Upper lobe of left lung (tissue), 6 donors: ENCODE measurements at places on chromosomes 4 and X. TPM values are rescaled to one million over a fixed set of nuclear protein-coding genes. Genes with fewer than 3 reads are reported as not detected.

VCX3B gene
- not detected for total RNA-seq

HEPH gene
- 2.1 TPM for total RNA-seq

PDLIM5 gene
- total RNA-seq, result 89.7 TPM

GRCh38 chr4:108774809-108775530 lies 12.1 kb upstream of the ETNPPL start:
- no peak overlapping the region for H3K4me3 ChIP-seq
- DNase-seq, result peak; percentile 63
- H3K36me3 ChIP-seq, result no peaks in the 10 kb centered on the region

DNA sequence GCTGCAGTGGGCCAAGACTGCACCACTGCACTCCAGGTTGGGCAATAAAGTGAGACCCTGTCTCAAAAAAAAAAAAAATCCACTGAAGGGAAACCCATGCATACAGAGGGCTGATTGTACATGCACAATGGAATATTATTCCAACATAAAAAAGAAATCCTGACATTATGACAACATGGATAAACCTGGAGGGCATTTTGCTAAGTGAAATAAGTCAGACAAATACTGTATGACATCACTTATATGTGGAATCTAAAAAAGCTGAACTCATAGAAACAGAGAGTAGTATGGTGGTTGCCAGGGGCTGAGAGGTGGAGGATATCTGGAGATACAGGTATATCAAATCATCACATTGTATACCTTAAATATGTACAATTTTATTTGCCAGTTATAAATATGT lies 102.2 kb downstream of the PPEF1 start:
- H3K4me3 ChIP-seq, result no peak overlapping the region
- no peak overlapping the region for H3K27ac ChIP-seq
- no peak for DNase-seq
- H3K27me3 ChIP-seq, result no peaks in the 10 kb centered on the region
- H3K36me3 ChIP-seq, result no peaks in the 10 kb centered on the region

DNA sequence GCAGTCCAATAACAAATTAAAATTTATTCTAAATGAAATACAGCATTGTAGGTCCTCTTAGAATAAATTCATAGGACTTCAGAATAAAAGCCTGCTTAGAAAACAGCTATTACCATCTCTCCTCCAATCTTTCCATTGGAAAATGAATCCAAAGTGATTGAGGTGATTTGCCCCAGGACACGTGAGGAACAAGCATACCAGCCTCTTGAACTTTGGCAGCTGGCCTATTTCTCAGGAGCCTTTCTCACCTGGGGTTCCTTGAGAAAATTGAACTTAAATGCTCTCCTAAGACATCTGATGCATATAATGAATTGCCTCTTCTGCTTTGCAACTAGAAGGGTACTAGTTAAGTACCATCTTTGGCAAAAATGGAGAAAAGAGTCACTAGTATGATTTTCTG lies 13.5 kb downstream of the ARHGAP24 start:
- H3K27me3 ChIP-seq, result no peaks in the 10 kb centered on the region
- H3K4me1 ChIP-seq, result no peaks in the 10 kb centered on the region
- H3K4me3 ChIP-seq, result no peak overlapping the region
- H3K36me3 ChIP-seq, result no peaks in the 10 kb centered on the region
- no peak overlapping the region for H3K27ac ChIP-seq
- DNase-seq, result no peak

DNA sequence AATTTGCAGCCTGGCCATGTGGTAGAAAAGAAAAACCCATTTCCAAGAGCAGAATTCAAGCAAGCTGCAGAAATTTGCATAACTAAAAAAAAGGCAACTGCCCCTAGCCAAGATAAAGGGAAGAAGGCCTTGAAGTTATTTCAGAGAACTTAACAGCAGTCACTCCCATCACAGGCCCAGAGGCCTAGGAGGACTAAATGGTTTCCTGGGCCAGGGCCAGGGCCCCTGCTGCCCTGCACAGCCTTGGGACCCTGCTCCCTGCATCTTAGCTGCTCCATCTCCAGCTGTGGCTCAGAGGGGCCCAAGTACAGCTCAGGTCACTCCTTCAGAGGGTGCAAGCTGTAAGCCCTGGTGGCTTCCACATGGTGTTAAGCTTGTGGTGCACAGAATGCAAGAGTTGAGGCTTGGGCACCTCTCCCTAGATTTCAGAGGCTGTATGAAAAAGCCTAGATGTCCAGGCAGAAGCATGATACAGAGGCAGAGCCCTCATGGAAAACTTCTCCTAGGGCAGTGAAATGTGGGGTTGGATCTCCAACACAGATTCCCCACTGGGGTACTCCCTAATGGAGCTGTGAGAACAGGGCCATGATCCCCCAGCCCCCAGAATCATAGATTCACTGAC lies 6.7 kb upstream of the MID2 start:
- no peaks in the 10 kb centered on the region for H3K36me3 ChIP-seq
- H3K27ac ChIP-seq, result no peak overlapping the region
- DNase-seq, result no peak
- H3K27me3 ChIP-seq, result no peaks in the 10 kb centered on the region
- H3K4me1 ChIP-seq, result no peaks in the 10 kb centered on the region

DNA sequence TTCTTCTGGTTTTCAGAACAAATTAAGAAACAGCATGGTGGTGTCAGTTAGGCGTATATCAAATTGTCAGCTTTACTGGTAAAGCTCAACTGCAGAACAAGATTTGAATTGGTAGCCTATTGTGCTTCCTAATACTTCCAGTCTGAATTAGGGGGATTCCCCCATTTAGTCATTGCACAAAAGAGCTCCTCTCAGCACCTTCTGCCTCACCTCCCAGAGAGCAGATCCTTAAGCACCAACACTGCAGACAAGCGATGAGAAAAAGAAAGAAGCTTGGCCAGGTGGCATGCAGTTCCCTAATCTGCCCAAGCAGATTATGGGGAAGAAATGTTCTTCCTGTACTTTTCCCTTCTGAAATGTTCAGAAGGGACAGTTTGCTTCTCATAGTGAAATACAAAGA lies 9.2 kb downstream of the MAP9 start:
- H3K4me1 ChIP-seq, result no peaks in the 10 kb centered on the region
- no peaks in the 10 kb centered on the region for H3K27me3 ChIP-seq
- H3K27ac ChIP-seq, result no peak overlapping the region
- DNase-seq, result no peak

- no peak overlapping the region for H3K27ac ChIP-seq
- H3K27me3 ChIP-seq, result no peaks in the 10 kb centered on the region
- peaks cover 7% of the 10 kb centered on the region for H3K4me1 ChIP-seq
- no peaks in the 10 kb centered on the region for H3K36me3 ChIP-seq
- peak; percentile 80 for DNase-seq
Observed at GRCh38 chr4:1366371-1367229, 19.6 kb downstream of the UVSSA start.

DNA sequence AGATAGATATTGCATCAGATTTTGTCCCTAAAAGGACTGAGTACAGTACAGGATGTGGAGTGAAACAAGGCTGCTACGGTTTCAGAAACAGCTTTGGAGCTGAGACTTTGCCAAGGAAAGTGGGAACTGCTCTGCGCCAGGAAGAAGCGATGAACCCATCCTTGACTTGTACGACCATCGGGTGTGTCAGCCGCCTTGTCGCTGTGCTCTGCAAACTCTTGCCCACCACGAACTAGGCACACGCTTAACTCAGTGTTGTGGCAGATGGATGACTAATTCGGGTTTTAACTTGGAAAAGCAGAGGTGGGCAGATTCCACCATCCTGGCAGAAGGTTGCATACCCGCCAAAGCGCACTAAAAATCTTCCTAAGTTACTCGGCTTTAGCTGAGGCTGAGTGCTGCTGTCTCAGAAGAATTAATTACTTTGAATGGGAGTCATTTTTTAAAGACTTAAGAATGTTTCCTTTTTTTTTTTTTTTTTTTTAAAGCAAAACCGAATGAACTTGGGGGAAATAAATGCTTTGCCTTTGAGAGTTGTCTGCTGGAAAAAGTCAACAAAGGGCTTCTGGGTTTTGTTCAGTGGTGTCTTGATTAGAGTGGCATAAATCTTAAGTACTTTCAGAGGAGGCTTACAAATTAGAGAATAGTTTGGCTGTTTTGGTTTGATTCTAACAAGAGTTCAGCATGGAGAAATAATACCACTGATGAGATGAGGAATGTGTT lies 69.5 kb downstream of the SHROOM2 start:
- H3K36me3 ChIP-seq, result no peaks in the 10 kb centered on the region
- no peak overlapping the region for H3K4me3 ChIP-seq
- no peaks in the 10 kb centered on the region for H3K27me3 ChIP-seq
- no peak for DNase-seq

DNA sequence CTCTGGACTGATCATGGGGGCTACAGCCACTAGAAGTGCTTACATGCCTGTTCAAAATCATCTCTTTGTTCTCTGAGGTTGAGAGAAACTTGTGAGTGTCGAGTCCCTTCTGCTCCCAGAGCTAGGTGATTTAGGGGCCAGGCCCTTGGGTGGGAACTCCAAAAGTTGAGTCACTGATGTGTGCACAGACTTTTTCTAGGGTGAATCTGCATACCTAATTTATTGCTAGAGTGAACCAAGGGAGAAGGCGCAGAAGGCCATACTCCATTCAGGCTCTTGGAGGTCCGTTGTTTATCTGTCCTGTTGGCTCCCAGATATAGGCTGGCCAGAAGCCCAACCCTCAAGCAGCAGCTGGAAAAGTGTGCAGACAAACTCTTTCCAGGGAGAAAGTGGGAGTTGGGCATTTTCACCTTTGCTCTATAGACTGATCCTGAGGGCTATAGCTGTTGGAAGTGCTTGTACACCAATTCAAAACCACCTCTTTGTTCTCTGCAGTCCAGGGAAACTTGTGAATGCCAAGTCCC lies 80.8 kb upstream of the ARX start:
- H3K27me3 ChIP-seq, result no peaks in the 10 kb centered on the region
- no peak overlapping the region for H3K27ac ChIP-seq
- no peaks in the 10 kb centered on the region for H3K36me3 ChIP-seq
- DNase-seq, result no peak

GRCh38 chr4:110994781-110995180 lies 371.9 kb upstream of the PITX2 start:
- DNase-seq, result no peak
- no peak overlapping the region for H3K4me3 ChIP-seq
- H3K36me3 ChIP-seq, result no peaks in the 10 kb centered on the region
- no peak overlapping the region for H3K27ac ChIP-seq

GRCh38 chr4:62133977-62134376 lies 933.9 kb downstream of the ADGRL3 start:
- H3K27ac ChIP-seq, result no peak overlapping the region
- no peak overlapping the region for H3K4me3 ChIP-seq
- H3K27me3 ChIP-seq, result no peaks in the 10 kb centered on the region
- no peak for DNase-seq

- H3K4me3 ChIP-seq, result no peak overlapping the region
- DNase-seq, result no peak
- no peaks in the 10 kb centered on the region for H3K27me3 ChIP-seq
- no peaks in the 10 kb centered on the region for H3K4me1 ChIP-seq
Observed at GRCh38 chr4:176579226-176579625, 213.5 kb downstream of the VEGFC start.

- no peaks in the 10 kb centered on the region for H3K27me3 ChIP-seq
- no peak overlapping the region for H3K4me3 ChIP-seq
- no peaks in the 10 kb centered on the region for H3K4me1 ChIP-seq
- no peaks in the 10 kb centered on the region for H3K36me3 ChIP-seq
Observed at GRCh38 chrX:133726642-133727041, 258.8 kb downstream of the GPC3 start.

GRCh38 chr4:150569998-150570535 lies 11.9 kb upstream of the MAB21L2 start:
- H3K27me3 ChIP-seq, result no peaks in the 10 kb centered on the region
- H3K36me3 ChIP-seq, result no peaks in the 10 kb centered on the region
- H3K27ac ChIP-seq, result no peak overlapping the region
- H3K4me1 ChIP-seq, result no peaks in the 10 kb centered on the region
- DNase-seq, result no peak

GRCh38 chrX:150564838-150565237 lies 3.6 kb upstream of the MTM1 start:
- H3K4me3 ChIP-seq, result no peak overlapping the region
- H3K27ac ChIP-seq, result no peak overlapping the region
- H3K36me3 ChIP-seq, result no peaks in the 10 kb centered on the region
- peaks cover 2% of the 10 kb centered on the region for H3K4me1 ChIP-seq
- H3K27me3 ChIP-seq, result no peaks in the 10 kb centered on the region

DNA sequence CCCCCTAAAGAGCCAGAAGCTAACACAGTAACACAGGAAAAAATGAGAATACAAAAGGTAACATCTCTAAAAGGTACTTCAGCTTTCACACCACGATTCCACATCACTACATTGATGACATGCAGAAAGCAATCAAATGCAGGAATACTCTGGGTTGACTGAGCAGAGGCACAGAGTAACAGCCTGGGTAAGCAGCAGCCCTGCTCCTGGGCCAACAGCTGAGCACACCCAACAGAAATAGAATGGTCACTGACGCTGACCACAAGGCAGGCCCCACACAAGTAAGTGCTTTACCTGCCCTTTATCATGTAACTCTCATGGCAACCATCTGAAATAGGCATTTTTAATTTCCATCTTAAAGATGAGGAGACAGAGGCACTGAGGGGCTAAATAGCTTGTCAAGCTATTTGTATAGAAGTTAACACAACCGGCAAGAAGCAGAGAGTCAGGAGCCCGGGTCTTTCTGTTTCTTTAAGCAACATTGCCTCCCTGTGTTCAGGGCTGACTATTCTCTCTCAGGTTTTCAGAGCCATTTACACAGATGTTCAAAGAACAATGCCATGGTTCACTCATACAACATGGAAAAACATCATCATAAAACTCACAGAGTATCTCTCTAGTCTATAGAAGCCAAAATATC lies 168.9 kb downstream of the ZNF674 start:
- no peaks in the 10 kb centered on the region for H3K36me3 ChIP-seq
- H3K27ac ChIP-seq, result no peak overlapping the region
- no peak overlapping the region for H3K4me3 ChIP-seq
- no peaks in the 10 kb centered on the region for H3K27me3 ChIP-seq

DNA sequence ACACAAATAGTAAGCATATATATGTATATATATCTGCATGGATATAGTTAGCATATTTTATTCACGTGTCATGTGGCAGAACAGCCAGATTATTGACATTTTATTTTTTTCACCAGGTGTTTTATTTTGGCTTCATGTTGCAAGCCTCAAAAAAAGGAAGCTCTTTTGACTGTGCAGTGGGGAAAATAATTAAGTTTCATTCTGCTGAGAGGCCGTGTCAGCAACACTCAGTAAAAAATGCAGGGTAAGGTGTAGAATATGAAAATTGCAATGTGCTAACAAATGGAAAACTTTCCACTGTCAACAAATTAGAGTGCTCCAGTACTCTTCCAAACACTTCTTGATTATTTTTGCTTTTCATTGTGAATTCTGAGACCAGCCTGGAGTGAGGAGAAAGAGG lies 511.5 kb downstream of the GLUD2 start:
- H3K4me3 ChIP-seq, result no peak overlapping the region
- H3K27ac ChIP-seq, result no peak overlapping the region
- no peak for DNase-seq
- H3K4me1 ChIP-seq, result no peaks in the 10 kb centered on the region
- no peaks in the 10 kb centered on the region for H3K36me3 ChIP-seq

GRCh38 chrX:18995221-18995620 lies 11.3 kb upstream of the PHKA2 start:
- H3K36me3 ChIP-seq, result no peaks in the 10 kb centered on the region
- H3K4me1 ChIP-seq, result no peaks in the 10 kb centered on the region
- H3K27ac ChIP-seq, result no peak overlapping the region
- H3K27me3 ChIP-seq, result no peaks in the 10 kb centered on the region
- no peak for DNase-seq
- no peak overlapping the region for H3K4me3 ChIP-seq
